A549 treated with DMSO at 1 μM for 4 hours (cell line): ENCODE measurements at places on chromosomes 7 and 10. TPM values are rescaled to one million over a fixed set of nuclear protein-coding genes. Genes with fewer than 3 reads are reported as not detected.

MRLN gene
- total RNA-seq = not detected in 5 replicates

PTTG1IP2 gene
- total RNA-seq = not detected in 5 replicates

GLUD1 gene
- total RNA-seq = 90.5 to 107 TPM (median 101 TPM) in 5 replicates

HTR5A gene
- total RNA-seq = not detected in 5 replicates

INPP5F gene
- 6.7 to 9.5 TPM (median 8.7 TPM) in 5 replicates for total RNA-seq

CTAGE15 gene
- total RNA-seq = not detected in 5 replicates

NPY gene
- total RNA-seq = not detected in 5 replicates

CEP55 gene
- 56.8 to 76.0 TPM (median 71.2 TPM) in 5 replicates for total RNA-seq

STEAP1B gene
- 0.15 to 0.49 TPM (median 0.30 TPM) in 4 of 5 replicates, not detected in the other for total RNA-seq

INMT gene
- total RNA-seq = not detected in 5 replicates

CYP2C19 gene
- total RNA-seq = not detected in 5 replicates

SLC13A1 gene
- total RNA-seq = not detected in 5 replicates

TCAF2 gene
- 0.20 to 0.37 TPM (median 0.30 TPM) in 5 replicates for total RNA-seq

NKX2-3 gene
- total RNA-seq = 0.06 TPM in 1 of 5 replicates, not detected in the others

LOXL4 gene
- total RNA-seq = 1.3 to 1.7 TPM (median 1.5 TPM) in 5 replicates

GOLGA7B gene
- total RNA-seq = 4.2 to 5.5 TPM (median 5.1 TPM) in 5 replicates

PCGF5 gene
- total RNA-seq = 33.2 to 39.2 TPM (median 35.9 TPM) in 5 replicates

IDI2 gene
- 0.06 to 0.17 TPM in 2 of 5 replicates, not detected in the others for total RNA-seq

SEMA3C gene
- total RNA-seq = 46.4 to 76.0 TPM (median 61.3 TPM) in 5 replicates

LIPK gene
- not detected in 5 replicates for total RNA-seq

GIMAP5 gene
- total RNA-seq = not detected in 5 replicates

HOGA1 gene
- 0.57 to 1.2 TPM (median 0.96 TPM) in 5 replicates for total RNA-seq

CALHM3 gene
- total RNA-seq = 0.30 to 0.53 TPM (median 0.45 TPM) in 5 replicates

GLCCI1 gene
- 1.2 to 1.8 TPM (median 1.4 TPM) in 5 replicates for total RNA-seq

GSTO2 gene
- total RNA-seq = 1.7 to 3.5 TPM (median 2.5 TPM) in 5 replicates

SPDYE1 gene
- total RNA-seq = not detected in 5 replicates

NEUROG3 gene
- not detected in 5 replicates for total RNA-seq

PTF1A gene
- not detected in 5 replicates for total RNA-seq

SPAM1 gene
- total RNA-seq = not detected in 5 replicates

PCGF6 gene
- 11.1 to 13.1 TPM (median 12.3 TPM) in 5 replicates for total RNA-seq

SPDYE2B gene
- 0.05 TPM in 1 of 5 replicates, not detected in the others for total RNA-seq

WDFY4 gene
- 0.01 TPM in 1 of 5 replicates, not detected in the others for total RNA-seq

CYP3A4 gene
- not detected in 5 replicates for total RNA-seq

TWIST1 gene
- total RNA-seq = 2.6 to 4.6 TPM (median 3.9 TPM) in 5 replicates

AKR1C3 gene
- 1,116 to 1,302 TPM (median 1,202 TPM) in 5 replicates for total RNA-seq

HOXA1 gene
- 2.3 to 4.4 TPM (median 3.6 TPM) in 5 replicates for total RNA-seq

IGFBP3 gene
- total RNA-seq = 190 to 302 TPM (median 256 TPM) in 5 replicates

CALML3 gene
- total RNA-seq = not detected in 5 replicates

GPNMB gene
- 2.0 to 3.2 TPM (median 2.7 TPM) in 5 replicates for total RNA-seq

PTPRN2 gene
- total RNA-seq = 0.52 to 1.2 TPM (median 0.91 TPM) in 5 replicates

KIAA1549 gene
- total RNA-seq = 6.8 to 9.2 TPM (median 8.1 TPM) in 5 replicates

SUGCT gene
- 1.2 to 1.6 TPM (median 1.2 TPM) in 5 replicates for total RNA-seq

RBP4 gene
- total RNA-seq = 4.8 to 10.4 TPM (median 6.8 TPM) in 5 replicates

SKIDA1 gene
- total RNA-seq = 1.3 to 1.9 TPM (median 1.6 TPM) in 5 replicates

SLC26A5 gene
- not detected in 5 replicates for total RNA-seq

TMEM130 gene
- total RNA-seq = 0.19 to 0.62 TPM (median 0.41 TPM) in 5 replicates

TYW1 gene
- 13.7 to 18.6 TPM (median 16.7 TPM) in 5 replicates for total RNA-seq

ADAM8 gene
- total RNA-seq = 2.7 to 4.8 TPM (median 3.7 TPM) in 5 replicates
